ENCODE measurements at places on chromosomes 1 and 21.

DNA sequence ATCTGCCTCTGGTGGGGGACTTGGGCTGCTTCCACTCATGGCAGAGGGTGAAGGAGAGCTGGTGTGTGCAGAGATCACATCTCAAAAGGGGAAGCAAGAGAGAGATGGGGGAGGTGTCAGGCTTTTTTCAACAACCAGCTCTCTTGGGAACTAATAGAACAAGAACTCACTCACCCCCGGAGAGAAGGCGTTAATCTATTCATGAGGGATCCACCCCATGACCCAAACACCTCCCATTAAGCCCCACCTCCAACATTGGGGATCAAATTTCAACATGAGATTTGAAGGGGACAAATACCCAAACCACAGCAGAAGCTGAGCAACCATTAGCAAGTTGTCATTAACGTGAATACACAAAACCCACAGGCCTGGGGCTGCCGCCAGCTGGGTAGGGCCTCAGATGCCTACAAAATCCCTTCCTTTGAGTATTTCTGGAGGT is 12.0 kb upstream of the VWA5B1 start:
- no peak for DNase-seq

DNA sequence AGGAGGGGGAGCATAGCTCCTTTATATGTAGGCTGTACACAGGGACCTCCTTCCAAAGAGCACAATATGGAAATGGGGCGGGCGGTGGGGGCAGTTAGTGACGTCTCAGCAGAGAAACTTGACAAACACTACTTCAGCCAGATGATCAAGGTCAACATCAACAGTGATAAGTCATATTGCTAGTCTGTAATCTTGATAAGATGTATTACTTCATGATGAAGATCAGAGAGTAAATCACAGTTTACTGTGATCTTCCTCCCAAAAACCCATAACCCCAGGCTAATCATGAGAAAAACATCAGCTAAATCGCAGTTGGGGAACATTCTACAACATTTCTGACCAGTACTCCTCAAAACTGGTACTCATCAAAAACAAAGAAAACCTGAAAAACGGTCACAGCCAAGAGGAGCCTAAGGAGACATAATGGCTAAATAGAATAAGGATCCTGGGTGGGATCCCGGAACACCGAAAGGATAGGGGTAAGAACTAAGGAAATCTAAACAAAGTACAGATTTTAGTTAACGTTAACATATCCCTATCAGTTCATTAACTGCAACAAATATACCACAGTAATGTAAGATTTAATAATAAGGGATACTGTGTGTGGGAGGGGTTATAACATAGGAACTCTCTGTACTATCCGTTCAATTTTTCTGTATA is 20.2 kb downstream of the LPAR3 start:
- DNase-seq = no peak

DNA sequence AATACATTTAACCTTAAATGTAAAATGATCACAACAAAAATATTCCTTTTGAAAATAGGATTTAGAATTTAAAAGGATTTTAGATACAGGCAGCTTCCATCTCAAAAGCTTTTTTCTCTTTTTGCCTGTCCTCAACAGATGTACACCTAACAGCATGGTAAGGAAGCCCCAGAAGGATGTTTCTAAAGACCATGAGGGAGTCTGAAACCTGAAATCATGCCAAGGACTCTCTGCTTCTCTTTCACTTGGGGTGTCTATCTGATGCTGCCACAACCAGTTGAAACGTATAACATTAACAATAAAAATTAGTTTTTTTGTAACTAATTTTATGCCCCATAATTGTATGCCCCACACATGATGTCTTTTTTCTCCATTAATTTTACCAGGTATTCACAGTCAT is 5.4 kb upstream of the ZNF281 start:
- DNase-seq = no peak

GRCh38 chr1:179231923-179232322 is 2.4 kb upstream of the ABL2 start:
- DNase-seq = no peak

GRCh38 chr1:168767894-168768584 is 39.0 kb upstream of the DPT start:
- DNase-seq = no peak

DNA sequence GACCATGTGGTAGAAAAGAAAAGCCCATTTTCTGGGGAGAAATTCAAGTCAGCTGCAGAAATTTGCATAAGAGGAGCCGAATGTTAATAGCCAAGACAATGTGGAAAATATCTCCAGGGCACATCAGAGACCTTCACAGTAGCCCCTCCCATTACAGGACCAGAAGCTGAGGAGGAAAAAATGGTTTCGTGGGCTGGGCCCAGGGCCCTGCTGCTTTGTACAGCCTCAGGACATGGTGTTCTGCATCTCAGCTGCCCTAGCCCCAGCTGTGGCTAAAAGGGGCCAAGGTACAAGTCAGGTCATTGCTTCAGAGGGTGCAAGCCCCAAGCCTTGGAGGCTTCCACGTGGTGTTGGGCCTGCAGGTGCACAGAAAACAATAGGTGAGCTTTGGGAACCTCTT is 108.3 kb downstream of the DMRTB1 start:
- no peak for DNase-seq

GRCh38 chr1:54875000-54875399 is 12.0 kb downstream of the DHCR24 start:
- no peak for DNase-seq

DNA sequence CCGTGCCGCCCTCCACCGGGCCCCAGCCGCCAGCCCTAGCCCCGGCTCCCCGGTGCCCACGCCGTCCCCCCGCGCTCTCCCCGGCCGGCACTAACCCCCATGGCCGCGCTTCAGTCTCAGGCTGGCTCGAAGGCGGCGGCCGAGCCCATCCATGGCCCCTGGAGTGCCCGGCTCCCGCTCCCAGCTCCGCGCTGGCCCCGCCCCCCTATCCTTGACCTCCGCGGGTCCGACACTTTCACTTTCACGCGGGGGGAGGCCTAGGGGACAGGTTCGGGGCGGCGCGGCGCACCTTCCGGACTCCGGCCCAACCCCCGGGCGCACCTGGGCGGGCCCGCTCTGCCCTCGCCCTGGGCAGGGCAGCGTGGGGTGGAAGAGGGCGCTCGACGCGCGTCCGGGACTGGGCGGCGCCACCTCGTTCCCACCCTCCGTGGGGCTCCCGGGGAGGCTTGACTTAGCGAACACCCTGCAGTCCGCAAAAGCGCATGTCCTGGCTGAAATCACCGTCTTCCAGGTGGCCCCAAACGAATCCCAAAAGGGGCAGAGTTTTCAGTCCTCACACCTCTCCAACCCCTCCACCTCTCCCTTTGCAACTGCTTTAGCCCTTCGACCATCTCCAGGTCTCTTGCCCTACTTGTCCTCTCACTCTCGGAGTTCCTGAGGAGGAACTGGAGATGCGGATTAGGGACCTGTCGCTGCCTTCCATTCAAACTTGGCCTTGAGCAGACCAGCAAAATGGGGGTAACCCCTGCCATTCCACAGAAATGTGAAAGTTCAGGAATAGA is 3.9 kb upstream of the DENND2D start:
- peak; percentile 59 for DNase-seq

- no peak for DNase-seq
These were observed 138.3 kb downstream of the FOXD2 start for GRCh38 chr1:47575855-47576757.

DNA sequence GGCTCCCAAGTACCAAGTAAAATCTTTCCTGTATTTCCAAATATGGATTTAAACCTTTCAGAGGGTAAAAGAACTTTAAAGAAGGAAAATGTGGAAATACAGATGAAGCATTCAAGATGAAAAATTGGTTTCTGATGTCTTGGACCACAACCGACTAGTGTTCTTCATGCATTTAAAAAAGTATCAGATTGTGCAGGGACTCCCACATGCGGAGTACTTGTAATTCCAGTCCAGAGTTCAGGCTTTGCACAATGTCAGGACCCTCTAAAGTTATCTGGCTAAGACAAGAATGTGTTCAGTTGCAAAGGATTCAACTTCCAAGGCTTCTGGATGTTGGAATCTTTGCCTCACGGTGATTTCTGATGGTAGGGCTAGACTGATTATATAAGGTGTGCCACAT is 66.7 kb downstream of the RGL1 start:
- DNase-seq = no peak

GRCh38 chr1:108699375-108700332 is 7.5 kb downstream of the PRPF38B start:
- DNase-seq = no peak

- no peak for DNase-seq
These were observed 23.6 kb downstream of the SPATA46 start for GRCh38 chr1:162353078-162353477.

GRCh38 chr1:91732291-91733107 is 153.5 kb downstream of the TGFBR3 start:
- peak; percentile 67 for DNase-seq

DNA sequence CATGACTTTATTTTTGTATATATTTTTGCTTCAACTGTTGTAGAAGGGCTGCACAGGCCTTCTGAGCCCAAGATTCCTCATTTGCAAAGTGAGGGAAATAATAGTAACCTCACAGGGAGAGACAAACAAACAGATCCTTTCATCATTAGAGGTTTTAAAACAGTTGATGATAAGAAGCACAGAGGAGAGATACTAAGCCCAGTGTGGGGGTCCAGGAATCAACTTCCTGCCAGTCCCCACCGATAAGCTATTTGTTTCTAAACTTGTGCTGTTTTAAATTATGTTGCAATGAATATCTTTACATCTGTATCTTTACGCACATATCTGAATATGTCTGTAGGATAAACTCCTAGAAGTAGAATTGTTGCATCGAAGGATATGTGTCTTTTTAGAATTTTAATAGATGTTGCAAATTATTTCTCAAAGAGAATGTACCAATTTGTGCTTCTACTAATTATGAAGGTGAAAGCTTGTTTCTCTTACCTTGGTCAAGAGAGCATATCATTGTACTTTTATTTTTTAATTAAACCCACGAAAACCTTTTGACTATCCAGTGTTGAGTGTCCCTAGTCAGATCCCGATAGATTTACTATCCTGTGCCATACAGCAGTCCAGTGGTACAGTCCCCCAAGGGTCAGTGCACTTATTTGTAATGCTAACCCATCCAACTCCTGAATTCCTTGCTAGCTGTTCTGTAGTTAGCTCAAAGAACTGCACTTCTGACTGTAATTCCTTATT is 10.8 kb downstream of the FCRLB start:
- no peak for DNase-seq
